ENCODE measurements at places on chromosomes 7 and 10. TPM values are rescaled to one million over a fixed set of nuclear protein-coding genes. Genes with fewer than 3 reads are reported as not detected.

The PROSER2 gene
- total RNA-seq, result 2.0 TPM

The NKX2-3 gene
- total RNA-seq, result not detected

The AKR1C4 gene
- not detected for total RNA-seq

The USP54 gene
- 9.2 TPM for total RNA-seq

The FAM25G gene
- total RNA-seq, result not detected

The WAPL gene
- total RNA-seq, result 47.3 TPM

The CADPS2 gene
- total RNA-seq, result 29.1 TPM

The CNTNAP2 gene
- total RNA-seq, result 0.15 TPM

The HMX2 gene
- not detected for total RNA-seq

The PDGFA gene
- total RNA-seq, result 2.5 TPM

The HECTD2 gene
- 11.1 TPM for total RNA-seq

Measured in smooth muscle cell of trachea (primary cell).